ENCODE measurements at places on chromosomes 7 and 10.

DNA sequence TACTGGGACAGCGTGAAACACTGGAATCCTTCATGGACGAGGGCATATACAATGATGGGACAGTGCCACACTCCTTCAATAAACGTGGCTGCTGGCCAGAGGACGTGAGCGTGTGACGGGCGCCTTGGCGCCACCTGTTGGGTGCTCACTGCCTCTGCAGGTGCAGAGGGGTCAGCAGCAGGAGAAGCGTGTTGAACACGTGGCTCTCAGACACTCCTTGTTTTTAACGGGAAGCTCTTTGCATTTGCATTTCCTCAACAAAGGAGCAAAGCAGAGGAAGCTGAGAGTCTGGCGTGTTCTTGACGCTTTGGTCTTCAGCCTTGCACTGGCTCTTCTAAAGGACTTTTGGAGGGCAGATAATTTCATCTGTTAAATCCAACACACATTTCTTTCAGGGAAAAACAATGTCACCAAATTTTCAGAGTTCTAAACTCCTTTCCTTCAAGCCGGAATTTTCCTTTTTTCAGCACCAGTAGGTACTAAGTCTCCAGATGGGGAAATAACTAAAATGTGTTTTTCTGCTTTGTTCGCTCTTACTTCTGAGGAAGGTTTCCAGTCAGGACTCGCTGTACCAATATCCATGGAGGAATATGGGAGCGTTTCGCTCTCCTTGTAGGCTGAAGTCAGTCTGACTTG is 2.9 kb upstream of the GET4 start:
- no peak for DNase-seq

GRCh38 chr7:155883491-155884224 is 71.4 kb upstream of the SHH start:
- DNase-seq, result no peak

- no peak for DNase-seq
These were observed 54.0 kb upstream of the SLC26A5 start for GRCh38 chr7:103499976-103500375.

DNA sequence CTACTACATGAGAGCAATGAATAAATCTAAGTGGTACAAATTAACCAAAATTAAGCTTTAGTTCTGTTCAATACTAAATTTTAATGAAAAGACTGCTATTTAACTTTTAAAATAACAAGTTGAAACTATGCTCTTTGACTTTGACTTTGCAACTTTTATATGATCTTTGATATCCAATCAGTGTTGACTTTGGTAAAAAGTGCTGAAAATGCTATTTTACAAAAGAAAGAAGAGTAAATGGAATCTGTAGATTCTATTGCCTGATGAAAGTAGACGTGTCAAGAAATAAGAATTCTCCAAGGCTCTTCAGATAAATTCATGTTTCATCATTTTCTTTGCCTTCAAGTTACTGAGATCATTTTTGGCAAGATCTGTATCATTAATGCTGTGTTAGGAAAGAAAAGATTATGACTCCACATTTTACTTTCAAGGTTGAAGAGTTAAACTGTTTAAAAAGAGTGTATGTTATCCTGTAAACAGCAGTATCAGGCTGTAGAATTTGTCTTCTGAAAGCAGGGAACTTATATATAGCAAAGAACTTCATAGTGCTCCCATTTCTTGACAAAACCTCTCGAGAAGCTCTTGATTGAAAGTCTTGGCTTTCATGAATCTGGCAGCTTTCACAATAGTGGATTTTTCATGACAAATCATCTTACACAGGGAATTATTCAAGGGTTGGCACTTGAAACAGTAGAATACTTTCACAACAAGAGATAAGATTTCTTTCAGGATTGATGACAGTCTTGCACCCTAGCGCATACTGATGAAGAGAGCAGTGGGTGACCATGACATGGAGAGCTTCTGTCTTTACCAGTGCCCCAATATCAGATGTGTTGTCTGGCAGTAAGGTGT is 72.1 kb downstream of the PTEN start:
- no peak for DNase-seq

GRCh38 chr10:71708301-71708703 is 11.3 kb downstream of the C10orf105 start:
- no peak for DNase-seq

DNA sequence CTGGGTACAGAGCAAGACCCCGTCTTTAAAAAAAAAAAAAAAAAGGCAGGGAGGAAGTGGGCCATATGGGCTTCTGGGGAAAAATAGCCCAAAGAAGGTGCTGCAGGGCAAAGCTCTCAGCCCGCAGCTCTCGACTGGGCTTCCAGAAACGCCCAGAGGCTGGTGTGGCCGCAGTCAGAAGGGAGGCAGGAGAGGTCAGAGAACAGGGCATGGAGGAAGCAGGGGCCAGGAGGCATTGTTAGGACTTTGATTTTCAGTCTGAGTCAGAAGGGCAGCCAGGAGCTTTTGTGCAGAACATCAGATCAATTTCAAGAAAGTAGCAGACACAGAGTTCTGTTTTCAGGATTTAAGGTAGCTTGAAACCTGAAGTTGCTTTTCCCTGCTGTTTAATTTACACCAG is 35.3 kb upstream of the CYTH3 start:
- DNase-seq, result no peak

DNA sequence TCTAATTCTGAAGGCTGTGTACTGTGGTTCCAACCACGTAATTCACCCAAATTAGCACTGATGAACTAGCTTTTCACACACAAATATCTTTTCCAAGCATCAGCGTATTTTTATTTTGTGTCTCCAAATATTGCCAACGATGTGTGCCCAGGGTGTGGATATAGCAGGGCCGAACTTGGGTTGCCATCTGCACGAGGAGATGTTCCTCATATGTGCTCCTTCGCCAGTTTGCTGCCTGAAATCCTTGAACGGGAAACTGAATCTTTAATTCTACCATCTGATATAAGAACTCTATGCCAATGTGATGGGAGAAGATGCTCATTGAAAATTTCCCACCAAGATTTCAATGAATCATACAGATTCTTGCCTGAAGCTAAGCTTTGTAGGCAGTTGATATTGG is 121.5 kb upstream of the ZNF438 start:
- no peak for DNase-seq

GRCh38 chr7:120054376-120055100 is 218.4 kb upstream of the KCND2 start:
- DNase-seq, result no peak

GRCh38 chr7:100603726-100604027 is 1.5 kb downstream of the PCOLCE start:
- no peak for DNase-seq

- DNase-seq, result no peak
These were observed 72.4 kb downstream of the ABCC2 start for GRCh38 chr10:99854860-99855259.

DNA sequence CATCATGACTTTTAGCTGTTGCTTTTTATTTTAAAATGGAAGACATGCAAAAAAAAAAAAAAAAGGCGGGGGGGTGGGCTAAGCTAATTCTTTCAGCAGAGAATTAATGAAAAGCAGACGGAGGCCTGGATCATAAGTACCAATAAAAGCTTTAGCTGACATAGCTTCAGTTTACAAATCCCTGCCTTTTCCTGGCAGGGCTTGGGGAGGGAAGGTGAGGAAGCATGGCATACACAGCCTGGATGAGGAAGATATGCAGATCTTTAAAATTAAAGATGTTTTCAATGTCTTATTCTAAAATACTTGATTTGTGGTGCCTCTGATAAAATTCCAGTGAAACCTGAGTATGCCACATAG is 57.0 kb downstream of the ICA1 start:
- DNase-seq, result no peak

GRCh38 chr7:816300-816750 is 16.0 kb upstream of the SUN1 start:
- peak; percentile 89 for DNase-seq

GRCh38 chr7:41880107-41880506 is 177.2 kb upstream of the INHBA start:
- DNase-seq, result no peak

DNA sequence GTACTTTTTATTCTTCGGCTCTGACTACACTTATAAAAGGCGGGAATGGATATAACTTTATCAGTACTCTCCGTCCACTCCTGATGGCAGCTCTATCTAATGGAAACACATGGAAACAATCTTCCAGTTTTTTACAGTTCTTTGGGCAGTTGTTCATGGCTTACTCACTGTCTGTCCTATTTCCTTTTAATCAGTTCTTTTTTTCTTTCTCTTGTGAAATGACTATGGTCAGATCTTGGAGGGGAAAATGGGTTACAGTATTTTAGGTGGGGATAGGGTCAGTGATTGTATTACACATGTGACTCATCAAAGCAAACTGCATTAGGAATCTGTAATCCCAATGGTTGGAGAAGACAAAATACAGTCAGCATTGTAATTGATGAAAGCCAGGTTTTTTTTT is 112.4 kb downstream of the BICC1 start:
- DNase-seq, result no peak

GRCh38 chr7:90933041-90933440 is 331.2 kb upstream of the FZD1 start:
- DNase-seq, result no peak

DNA sequence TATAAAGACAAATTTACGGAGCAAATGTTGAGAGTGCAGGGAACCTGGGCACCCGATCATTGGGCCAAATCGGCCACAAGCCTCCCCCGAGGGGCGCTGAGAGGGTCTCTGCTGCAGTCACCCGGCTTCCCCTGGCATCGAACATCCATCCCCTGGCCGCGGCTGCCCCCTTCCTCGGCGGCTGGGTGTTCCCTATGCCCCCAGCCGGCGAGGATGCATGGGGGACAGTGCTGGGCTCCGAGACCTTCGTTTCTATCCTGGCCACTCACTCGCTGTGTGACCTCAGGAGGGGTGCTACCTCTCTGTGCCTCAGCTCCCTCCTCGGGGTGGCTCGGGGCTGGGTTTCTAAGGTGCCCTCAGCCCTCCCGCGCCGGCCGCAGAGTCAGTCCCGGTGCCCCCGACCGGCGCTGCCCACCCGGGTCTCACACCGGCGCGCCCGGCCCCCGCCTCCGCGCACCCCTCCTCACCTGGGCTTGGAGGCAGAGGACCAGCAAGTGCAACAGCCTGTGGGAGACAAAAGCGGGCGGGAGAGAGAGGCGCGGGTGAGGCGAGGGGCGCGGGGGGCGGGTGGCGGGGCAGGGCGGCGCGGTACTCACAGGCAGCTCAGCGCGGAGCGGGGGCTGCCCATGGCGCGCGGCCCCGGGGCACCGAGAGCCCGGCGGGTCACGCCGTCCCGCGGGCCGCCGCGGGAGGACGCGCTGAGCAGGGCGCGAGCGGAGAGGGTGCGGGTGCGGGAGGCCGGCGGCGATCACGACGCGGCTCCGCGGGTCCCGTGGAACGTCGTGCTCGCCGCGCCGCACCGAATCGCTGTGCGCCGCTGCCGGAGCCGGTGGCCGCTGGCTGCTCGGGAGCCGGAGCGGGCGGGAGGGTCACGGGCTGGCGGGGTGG is at the start of gene FGF8:
FGF8 (minus strand) TSS at position 842 of the 888 bp plus-strand sequence; CDS start at position 628, 214 bp downstream.
- no peak for DNase-seq

DNA sequence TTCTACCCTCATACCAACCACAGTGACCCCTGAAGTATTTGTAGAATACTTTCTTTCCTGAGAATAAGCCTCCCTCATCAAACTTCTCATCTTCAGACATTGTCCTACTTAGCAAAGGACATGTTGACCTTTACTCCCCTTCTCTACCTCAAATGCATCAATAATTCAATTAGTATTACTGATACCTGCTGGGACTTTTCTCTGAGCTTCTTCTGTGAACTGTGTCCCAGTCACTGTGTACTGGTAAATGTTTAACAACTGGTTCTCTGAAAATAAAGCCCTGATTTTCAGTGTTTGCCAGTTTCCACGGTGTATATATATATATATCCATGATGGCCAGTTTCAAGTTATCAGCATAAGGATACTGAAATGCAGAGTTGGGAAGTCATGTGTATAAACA is 12.2 kb downstream of the PANK1 start:
- no peak for DNase-seq

GRCh38 chr10:102342458-102342857 is 53.0 kb upstream of the NFKB2 start:
- DNase-seq, result no peak

DNA sequence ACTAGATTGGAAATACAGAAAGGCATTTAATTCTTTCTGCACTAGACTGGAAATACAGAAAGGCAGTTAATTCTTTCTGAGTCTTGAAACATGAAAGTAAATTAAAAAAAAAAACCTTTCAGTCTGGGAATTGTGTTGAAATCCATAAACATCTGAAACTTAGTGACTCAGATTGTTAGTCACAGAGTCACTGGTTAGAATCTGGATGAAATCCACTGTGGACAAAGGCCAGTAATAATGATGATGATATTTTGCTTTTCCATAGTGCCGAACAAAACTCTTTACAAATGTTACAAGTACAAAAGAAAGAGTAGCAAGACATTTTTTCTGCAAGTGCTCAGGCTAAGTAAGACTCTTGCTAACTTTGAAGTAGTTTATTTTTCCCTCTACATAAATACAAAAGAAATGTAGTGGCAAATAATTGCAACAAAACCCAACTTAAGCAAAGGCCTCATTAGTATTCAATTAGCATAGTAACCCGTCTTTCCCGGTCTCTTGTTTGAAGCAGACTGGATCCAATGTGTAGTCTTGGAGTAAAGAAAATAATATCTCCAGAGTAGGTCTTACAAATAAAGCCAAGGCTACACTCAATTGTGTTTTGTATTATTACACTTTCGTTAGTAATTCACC is 5.8 kb upstream of the PRTFDC1 start:
- DNase-seq, result no peak

- DNase-seq, result no peak
These were observed 6.9 kb upstream of the PSMG3 start for GRCh38 chr7:1576521-1577253.

DNA sequence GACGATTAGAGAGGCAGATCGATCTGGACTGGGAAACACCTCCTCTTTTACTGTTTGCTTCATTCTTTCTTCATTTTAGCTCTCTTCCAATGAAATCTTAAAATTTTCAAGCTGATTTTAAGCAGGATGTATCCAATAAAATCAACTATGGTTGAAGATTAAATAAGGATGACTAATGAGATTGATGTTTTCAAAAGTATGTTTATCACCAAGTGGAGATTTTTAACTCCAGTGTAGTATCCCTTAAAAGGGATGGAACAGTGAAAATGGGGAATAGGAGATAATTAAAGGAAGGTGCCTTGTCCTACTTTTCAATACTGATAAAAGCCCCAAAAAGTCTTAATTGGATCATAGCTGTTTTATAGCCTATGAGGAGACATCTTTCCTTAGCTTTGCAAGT is 11.6 kb upstream of the LIPF start:
- DNase-seq, result no peak

DNA sequence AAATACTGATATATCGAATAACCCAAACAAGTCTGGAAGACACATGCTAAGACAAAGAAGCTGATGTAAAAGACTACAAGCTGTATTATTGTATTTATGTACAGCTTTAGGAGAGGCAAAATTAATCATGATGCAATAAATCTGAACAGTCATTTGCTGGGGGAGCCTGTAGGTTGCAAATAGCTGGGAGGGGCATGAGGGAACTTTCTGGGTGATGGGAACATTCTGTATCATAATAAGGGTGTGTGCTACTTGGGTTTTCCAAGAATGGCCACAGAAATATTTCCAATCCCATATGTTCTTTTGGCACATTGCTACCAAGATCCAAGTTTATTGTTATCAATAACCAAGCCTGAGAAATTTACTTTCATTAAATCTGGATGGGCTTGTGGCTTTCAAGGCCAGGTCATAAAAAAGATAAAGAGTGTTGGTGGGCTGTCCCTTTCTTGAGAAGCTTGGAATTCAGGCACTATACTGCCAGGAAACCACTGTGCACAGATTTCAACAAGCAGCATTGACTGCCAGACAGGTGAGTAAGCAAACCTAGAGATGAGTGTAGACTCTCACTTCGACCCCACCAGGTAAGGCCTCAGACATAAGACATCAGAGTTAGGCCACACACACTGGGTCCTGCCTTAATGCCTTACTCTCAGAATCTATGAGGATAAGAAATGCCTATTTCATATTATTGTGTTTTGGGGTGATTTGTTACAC is 629.7 kb upstream of the FZD8 start:
- no peak for DNase-seq
